ENCODE measurements at places on chromosomes 4 and X.

DNA sequence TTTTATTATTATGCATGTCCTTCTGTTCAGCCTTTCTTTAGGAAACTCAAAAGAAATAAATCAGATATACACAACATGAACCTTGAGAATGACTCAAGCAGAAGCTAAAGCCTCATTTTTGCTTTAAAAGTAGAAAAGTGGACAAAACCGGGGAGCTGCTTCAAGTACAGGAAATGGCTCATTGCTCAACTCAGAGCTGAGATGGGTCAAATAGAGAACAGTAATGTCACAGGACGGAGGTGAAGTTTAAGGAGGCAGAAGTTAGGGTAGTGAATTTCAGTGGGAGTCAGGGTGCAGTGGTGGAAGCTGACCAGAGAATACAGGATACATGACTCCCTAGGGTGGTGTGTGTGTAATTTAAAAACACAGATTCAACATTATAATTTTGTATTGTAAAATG, 22.2 kb downstream of the PHKA2 start:
- DNase-seq = no peak

DNA sequence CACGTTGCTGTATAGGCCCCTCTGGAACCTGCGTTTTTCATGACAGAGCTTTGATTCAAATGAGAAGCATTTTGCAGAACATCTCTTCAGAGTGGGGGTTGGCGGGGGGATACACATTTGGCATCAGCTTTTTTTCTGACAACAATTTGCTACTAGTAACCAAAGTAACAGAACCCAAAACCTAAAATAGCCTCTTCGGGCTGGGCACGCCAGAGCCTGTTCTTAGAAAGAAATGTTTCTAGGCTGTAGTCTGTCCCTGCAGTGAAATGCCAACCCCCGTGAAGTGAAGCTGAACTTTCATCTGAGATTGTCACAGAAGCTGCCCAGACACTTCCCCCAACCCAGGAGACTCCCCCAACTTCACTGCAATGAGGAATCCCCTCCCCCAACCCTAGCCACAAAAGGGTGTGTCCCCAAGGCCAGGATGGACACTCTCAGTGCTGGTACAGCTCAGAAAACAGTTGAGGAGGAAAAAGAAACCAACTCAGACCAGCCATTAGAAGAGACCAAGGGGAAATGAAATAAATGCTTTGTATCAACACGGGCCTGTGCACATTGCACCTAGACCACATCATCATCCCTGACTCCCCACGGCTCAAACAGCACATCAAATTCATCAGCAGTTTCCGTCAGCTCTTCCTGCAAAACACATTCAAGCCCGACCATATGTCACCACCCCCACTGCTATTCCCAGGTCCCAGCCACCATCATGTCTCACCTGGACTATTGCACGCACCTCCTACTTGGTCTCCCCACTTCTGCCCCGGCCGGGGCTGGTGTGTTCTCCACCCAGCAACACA, 8.4 kb upstream of the MAN2B2 start:
- no peak for DNase-seq

DNA sequence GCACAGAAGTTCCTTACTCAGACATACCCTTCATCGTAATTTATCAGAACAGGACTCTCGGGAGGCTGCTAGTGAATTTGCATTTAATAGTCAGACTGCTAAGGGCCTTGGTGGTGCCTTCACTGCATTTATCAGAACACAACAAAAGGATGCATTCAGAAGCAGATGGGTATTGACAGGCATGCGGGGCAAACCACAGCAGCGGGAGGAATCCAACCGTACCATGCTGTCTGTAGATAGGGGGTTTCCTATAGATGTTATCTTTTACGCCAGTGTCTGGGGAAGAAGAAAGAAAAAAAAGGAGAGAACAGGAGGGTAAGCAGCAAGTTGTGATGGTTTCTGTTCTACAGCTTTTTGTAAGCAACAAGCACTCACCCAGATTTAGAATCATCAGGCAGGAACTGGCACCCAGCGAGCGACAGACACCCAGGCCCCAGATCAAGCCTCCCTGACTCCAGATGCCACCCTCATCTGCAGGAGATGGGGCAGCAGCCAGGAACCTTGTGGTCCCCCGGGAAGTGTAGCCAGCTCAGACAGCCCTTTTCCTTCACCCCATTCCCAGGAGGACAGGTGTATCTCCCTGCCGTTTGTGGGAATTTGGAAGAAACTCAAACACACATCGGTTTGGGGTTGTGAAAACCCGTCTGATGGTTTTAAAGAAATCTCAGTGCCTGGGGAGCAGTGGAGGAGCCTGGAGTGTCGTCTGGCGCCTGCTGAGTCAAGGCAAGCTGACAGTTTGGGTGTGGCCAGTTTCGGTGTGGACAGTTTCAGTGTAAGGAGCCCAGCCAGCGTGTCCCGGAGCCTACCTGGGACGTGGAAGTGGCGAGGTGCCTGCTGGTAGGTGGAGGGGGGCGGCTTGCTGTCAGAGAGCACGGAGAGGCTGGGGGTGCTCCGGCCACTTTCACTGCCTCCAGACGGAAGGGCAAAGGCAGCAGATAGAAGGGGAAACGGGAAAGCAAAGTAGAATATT, 80.0 kb upstream of the AFAP1 start:
- no peak for DNase-seq

- DNase-seq = no peak
These were observed 149.5 kb downstream of the MAML3 start for GRCh38 chr4:140004549-140004895.

- DNase-seq = no peak
These were observed 248.1 kb downstream of the EVC2 start for GRCh38 chr4:5460106-5460801.

- no peak for DNase-seq
These were observed 21.4 kb downstream of the SH3RF1 start for GRCh38 chr4:169249214-169249973.

- DNase-seq = no peak
These were observed 6.6 kb upstream of the AGA start for GRCh38 chr4:177448850-177449249.

GRCh38 chr4:155972098-155972497, 18.4 kb upstream of the CTSO start:
- no peak for DNase-seq

- DNase-seq = peak; percentile 55
These were observed at the start of gene SEPTIN11 for GRCh38 chr4:76949276-76950051. SEPTIN11 (plus strand) TSS chr4:76949752; CDS start chr4:76949904, 152 bp downstream.

GRCh38 chr4:113976741-113977525, 2.5 kb downstream of the ARSJ start:
- DNase-seq = no peak

- DNase-seq = no peak
These were observed 182.2 kb downstream of the PACRGL start for GRCh38 chr4:20882500-20882899.

- DNase-seq = no peak
These were observed 591.8 kb upstream of the CPEB2 start for GRCh38 chr4:14410516-14410915.

DNA sequence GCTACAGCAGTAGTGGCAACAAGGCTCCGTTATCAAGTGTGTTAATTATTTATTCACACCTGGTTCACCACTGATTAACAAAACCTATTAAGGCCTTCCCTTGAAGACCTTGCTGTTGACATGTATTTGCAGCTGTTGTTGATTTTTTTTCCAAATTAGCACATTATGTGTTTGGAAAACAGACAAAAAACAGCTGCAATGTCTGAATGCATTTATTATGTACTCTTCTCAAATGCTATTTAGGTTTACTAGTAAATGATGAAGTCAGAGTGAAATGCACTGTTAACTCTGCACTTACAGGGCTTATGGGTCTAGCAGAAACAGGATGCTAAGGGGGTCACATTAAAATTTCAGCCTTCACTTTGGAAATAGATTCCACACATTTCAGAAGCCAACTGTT, 99.5 kb upstream of the PCDH7 start:
- DNase-seq = no peak

DNA sequence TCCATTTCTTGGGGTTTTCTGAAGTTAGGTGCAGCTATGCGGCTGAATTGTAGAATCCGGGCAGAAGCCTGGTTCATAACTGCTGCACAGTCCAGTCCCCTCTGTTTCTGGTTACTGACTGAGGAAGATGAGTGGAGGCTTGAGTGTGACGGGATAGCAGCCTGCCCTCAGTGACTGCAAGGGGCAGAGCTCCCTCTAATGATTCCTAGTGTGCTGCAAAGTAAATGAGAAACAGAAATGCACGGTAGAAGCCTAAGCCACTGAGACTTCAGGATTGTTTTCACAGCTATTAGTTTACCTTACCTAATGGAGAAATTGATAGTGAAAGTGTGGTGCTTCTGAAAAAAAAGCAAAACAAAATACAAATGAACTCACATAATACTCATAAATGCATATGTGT, 189.2 kb downstream of the GPM6A start:
- DNase-seq = no peak

- no peak for DNase-seq
These were observed 2.3 kb upstream of the AASDH start for GRCh38 chr4:56389558-56389957.

- DNase-seq = no peak
These were observed 841.6 kb upstream of the FRG1 start for GRCh38 chr4:189098932-189099696.

DNA sequence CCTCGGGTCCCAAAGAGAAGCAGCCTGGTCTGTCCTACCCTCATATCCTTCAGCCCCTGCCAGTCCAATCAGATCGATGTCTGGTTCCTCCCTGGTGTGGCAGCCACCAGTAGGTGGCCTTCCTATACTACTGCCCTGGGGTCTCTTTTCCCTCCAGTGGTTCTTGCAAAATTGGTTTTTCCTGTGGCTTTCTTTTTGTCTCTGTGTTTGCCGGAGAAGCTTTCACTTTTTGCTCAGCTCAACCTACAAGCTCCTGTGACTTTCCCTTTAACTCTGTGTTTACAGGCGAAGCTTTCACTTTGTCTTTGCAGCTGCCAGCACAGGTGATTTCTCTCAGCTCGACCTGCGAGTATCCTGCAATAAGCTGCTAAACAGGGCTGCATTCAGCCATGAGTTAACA, 46.8 kb downstream of the UGT2A3 start:
- no peak for DNase-seq

DNA sequence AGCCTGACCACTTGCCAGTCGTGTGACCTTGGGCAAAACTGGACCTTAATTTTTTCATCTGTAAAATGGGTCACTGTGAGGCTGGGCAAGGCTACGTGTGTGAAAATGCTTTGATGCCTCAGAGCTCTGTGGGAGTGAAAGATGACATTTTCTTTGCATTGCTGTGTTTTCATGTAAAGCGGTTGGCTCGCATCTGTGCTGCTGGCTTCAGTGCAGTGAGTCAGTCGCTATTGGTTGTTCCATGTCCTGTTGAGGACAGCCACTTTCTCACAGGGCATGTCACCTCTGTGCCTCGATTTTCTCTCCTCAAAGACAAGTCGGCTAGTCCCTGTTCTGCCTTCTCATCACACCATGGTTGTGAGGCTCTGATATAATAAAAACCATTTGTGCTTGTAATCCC, 4.4 kb downstream of the MTMR1 start:
- no peak for DNase-seq

DNA sequence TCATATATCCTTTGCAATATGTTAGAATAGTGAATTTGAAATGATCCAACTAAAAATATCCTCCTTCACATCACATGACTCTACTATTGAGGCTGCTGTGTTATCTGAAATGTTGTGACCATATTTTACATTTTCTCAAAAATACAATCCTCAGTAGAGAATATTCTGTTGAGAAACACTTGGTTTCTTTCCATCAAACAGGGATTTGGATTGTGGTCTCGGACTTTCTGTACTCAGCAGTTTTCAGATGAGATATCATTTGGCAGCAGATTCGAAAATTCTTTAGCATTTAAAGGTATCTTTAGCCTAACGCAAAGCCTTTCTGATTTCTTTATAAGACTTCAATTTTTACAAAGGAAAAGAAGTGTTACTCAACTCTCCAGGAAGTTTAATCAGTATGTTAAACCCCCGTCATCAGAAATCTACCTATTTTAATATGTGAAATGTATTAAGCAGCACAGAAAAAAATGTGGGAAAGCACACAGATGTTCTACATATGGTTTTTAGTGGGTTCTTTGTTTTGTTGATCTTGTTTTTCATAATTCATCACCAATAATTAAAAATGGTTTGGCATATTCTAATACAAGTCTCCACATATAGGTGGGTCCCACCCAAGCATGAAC, 55.4 kb upstream of the ANXA3 start:
- DNase-seq = no peak

- peak; percentile 50 for DNase-seq
These were observed 17.7 kb downstream of the IQSEC2 start for GRCh38 chrX:53263597-53264094.

DNA sequence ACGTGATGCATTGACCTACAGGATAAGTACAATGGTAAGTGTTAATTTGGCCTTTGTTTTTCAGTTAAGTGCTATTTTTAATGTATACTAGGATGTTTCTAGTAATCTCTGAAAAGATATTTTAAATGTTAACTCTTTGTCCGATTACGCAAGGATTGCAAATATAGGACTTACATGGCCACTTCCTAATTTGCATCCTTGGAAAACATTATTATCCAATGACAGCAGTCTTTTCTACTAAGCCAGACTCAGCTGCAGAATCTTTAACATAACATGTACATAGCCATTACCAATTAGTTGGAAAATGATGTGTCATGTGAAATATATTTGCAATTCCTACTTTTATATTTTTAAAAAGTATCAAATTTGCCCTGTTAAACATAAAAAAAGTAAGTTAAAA, 124.7 kb downstream of the MID1 start:
- DNase-seq = no peak

DNA sequence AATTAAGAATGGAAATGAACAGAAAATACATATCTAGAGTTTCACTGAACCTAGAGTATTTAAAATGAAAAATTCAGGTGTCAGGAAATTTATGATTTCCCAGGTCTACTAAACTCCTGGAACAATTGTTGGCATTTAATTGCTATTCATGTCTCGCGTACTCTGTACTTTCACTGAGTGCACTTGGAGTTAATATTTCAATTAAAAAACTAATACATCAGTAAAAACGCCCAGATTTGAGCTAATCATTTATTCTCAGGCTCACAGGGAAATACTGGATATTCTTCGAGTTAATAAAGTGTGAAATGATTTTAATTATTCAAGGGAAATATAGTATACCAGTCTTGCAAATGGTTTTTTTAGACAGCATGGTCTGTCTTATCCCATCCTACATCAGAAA, 125.9 kb downstream of the CHRNA9 start:
- no peak for DNase-seq

DNA sequence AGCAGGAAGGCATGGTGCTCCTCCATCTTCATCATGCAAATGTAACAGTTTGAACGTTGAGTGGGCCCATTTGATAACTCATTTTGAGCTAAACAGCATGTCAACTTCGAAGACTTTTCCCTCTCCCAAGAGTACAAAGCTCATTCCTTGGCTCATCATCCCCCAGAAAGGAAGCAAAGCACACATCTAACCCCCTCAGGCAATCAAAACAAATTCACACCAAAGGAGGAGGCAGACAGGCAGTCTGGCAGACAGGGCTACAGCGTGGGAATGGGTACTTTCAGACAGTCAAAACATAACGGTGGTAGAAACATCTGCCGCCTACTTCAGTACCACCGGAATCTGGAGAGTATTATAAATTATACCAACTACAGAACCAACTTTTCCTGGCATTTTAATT, 81.7 kb downstream of the PCDH19 start:
- DNase-seq = no peak

GRCh38 chr4:158809611-158810486, 41.0 kb downstream of the FNIP2 start:
- no peak for DNase-seq

Data from stimulated activated CD4-positive, alpha-beta T cell treated with anti-CD3 and anti-CD28 coated beads, Interleukin-12 subunit alpha, Interleukin-12 subunit beta, amount 100 ng/mL, for 48 hours (primary cell).